Stimulated activated CD8-positive, alpha-beta memory T cell treated with anti-CD3 and anti-CD28 coated beads, Interleukin-15, amount 100 ng/mL, for 4 hours (primary cell): ENCODE measurements at places on chromosomes 1 and 21.

- DNase-seq = no peak
Observed at GRCh38 chr1:113201560-113201959, 128.6 kb downstream of the LRIG2 start.

DNA sequence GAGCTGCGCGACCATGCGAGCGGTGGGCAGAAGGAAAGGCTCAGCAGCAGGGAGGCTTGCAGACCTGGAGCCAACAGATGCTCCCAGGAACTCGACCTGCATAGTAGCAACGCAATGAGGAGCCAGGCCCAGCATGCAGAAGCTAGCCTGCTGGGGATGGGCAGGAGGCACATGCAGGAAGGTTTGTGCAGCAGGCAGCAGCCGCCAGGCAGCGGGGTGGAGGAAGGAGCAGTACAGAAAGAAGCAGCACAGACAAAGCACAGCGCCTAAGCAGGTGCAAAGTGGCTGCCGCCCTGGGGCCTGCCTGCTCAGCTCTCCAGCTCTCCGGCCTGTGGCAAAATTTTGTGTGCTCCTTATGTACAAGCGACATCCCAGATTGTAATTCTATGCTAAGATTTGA, 213.5 kb upstream of the MAP1LC3C start:
- no peak for DNase-seq

GRCh38 chr1:226995365-226996332, 55.6 kb downstream of the COQ8A start:
- no peak for DNase-seq

DNA sequence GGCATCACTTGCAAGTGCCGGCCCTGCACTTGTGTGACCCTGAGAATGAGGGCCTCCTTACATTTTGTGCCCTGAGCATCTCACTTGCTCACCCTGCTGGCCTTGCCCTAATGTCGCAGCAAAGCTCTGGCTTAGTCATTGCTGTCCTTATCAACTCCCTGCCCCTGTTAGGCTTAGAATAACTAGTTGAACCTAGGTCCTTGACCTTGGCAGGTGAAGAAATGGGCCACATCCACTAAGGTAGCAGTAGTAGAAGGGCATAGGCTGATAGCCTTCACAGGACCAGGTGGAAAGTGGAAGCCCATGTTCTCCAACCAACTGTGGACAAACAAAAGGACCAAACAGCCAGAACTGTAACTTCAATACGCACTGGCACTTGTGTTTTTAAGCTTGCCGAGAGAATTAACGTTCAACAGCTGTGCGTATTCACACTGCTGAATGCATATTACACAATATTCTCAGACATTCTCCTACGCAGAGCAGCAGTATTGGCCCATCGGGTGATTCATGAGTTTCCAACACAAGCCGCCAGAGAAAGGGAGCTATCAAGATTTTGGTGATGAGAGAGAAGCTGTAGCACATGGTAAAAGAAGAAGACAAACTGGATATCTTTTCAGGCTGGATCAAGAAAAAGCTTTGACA, 27.7 kb upstream of the PTGFRN start:
- no peak for DNase-seq

GRCh38 chr1:33445108-33445507, 14.2 kb upstream of the PHC2 start:
- DNase-seq = no peak

DNA sequence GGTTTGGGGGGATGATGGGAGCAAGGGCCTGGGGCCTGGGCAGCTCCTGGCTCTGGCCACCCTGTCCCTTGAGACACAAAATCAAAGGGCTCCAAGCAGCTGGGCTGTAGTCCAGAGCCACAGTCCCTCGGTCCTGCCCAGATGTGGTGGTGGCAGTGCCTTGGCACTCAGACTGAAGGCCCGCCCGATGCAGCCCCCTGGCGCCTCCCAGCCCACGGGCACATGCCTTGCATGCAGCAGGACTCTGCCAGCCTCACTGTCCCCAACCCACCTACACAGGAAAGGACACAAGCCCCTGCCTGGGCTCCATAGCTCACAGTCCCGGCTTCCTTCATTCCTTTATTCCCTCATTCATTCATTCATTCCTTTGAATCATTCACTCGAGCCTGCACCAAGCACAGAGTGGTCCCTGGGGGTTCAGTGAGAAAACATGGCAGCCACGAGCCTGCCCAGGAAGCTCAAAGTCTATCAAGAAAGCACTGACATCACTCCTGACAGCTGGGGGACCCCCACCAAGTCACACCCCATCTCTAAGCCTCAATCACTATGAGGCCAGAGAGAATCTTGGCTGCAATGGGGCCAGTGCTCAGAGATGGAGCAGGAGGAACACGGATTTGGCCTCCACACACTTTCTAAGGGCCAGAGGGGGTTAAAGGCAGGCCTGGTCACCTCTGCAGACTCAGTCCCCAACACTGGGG, 5.8 kb downstream of the SDC3 start:
- DNase-seq = no peak

DNA sequence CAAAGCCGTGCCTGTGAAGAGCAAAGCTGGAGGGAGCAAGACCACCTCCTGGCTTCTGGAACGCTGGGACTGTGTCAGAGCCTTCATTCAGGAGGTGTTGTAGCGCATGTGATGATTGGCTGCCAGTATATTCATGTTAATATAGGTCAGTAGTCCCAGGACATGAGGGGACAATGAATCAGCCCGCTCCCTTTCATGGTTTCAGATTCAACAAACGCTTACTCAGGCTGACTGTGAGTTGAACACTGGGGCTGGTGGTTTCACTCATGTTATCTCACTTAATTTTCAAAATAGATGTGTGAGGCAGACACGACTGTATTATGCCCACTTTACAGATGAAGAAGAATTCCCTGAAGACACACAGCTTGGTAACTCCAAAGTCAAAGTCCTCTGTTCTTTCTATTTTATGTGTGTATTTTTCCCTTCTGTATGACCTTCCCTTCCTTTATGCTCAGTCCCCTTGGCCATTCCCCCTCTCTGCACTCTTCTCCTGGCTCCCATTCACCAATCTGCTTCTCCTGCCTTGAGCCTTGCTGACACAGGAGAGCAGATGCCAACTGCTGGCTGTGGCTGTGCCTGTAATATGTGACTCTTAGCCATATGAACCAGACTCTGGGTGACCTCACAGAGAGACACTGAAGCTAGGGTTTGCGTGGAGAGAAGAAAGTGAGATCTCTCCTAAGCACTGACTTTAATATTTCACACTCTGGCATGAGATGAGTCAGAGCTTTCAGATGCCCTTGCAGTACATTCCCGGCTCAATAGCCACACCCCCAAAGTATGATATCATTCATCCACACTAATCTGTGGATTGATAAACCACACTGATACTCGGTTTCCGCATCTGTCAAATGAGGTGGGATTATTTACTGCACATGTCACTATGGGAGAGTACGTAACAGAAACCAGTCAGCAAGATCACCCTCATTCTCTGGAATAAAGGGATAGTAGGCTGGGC, 31.4 kb upstream of the KIRREL1 start:
- no peak for DNase-seq

DNA sequence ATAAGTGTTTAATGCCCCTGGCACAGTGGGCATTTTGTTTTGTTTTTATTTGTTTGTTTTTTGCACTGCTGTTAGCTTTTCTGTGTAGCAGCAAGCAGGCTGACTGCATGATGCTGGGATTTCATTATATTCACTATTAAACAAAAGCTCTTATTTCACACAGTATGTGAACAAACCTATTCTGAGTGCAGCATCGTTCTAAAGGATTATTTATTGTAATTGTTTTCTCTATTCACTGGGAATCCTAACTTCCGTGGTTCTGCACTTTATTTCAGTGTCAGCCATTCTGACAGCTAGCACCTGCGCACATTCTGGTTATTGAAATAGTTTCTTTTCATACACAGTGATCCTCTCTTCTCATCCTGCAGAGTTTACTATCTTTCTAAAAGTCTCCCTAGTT, 595.0 kb downstream of the NEGR1 start:
- DNase-seq = no peak

GRCh38 chr1:34843392-34844251, 15.9 kb downstream of the SMIM12 start:
- no peak for DNase-seq

- DNase-seq = no peak
Observed at GRCh38 chr1:110477445-110477957, 26.6 kb downstream of the PROK1 start.

DNA sequence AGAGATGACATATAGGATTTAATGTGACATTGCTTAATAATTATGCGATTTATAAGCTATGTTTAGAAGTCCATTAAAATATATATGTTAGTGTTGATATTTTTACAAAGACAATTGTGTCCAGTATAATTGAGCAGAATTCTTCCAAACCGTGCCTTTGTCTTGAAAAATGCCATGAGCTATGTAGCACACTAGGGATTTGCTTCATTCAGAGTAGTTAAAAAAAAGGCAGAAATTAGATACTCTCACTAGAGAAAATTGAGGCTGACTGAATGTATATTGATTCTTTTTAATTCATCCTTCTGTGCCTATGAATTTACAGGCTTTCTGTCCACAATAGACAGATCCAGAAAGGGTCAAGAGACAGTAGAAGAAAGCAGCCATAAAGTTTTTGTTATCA, 429.0 kb downstream of the NEGR1 start:
- DNase-seq = no peak

DNA sequence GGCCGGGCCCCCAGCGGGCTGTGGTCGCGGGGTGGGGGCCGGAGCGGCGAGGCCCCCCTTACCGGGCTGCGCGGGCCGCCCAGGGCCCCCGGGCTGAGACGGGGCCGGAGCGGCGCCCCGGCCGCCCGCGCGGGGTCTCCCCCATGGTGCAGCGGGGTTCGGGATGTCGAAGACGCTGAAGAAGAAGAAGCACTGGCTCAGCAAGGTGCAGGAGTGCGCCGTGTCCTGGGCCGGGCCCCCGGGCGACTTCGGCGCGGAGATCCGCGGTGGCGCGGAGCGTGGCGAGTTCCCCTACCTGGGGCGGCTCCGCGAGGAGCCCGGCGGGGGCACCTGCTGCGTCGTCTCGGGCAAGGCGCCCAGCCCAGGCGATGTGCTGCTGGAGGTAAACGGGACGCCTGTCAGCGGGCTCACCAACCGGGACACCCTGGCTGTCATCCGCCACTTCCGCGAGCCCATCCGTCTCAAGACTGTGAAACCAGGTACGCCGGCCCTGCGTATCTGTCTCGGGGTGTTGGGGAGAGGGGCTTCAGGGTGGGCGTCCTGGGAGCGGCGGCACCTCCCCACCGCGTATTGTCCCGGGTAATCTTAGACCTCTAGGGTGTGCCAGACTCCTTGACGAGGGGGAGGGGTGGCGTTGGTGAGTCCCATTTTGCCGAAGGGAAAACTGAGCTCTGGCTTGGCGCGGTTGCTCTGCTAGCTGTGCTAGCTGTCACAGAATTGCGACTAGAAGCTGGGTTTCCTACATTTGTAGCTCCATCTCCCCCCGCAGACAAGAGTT, 745 bp downstream of the MAGI3 start:
- DNase-seq = no peak

- DNase-seq = no peak
Observed at GRCh38 chr1:67948151-67949080, 102.0 kb downstream of the DIRAS3 start.

DNA sequence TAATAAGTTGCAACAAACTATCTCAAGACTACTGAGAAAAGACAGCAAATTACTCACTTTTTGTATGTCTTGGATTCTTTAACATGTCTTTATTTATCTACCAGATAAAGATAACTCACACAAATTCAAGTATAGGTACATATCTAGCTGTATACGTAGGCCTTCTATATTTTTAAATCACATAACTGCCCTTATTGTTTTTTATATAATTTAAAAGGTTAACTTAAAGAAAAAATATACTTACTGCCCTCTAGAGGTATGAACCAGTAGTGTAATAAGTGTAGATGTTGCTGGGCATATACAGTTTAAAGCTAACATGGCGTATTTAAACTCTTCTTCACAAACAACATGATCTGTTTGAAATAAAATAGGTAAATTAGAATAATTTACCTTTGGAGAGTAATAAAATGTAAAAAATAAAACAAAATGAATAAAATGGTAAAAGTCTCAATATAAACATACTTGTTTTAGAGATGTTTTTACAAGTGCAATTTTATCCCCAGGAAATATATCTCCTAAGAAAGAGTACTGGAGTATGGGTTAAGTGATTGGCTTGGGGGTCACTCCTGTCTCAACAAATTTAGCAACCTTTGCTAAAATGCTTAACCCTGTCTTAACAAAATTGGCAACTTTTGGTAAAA, 235.2 kb downstream of the KCNT2 start:
- no peak for DNase-seq

DNA sequence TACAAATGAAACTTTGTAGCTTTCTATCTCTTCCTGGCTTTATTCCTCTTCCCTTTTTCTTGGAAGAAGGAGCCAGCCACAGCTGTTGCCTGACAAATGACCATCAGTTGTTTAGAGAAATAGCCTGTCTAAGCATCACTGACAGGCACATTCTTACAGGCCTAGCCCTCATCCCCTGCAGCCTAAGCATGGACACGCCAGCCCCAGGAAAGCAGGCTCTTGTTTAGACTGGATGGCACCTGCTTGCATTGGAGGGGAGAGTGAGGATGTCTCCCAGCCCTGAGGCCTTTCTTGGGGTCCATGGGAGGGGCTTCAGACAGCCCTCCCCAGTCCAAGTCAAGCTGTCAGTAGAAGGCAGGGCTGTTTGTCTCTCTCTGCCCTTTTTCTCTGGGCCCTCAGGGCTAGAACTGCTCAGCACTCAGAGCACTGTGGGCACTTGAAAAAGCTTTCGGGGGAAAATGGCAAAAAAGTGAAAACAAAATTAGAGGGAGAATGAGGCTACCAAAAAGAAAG, 282.5 kb upstream of the PLXNA2 start:
- no peak for DNase-seq

DNA sequence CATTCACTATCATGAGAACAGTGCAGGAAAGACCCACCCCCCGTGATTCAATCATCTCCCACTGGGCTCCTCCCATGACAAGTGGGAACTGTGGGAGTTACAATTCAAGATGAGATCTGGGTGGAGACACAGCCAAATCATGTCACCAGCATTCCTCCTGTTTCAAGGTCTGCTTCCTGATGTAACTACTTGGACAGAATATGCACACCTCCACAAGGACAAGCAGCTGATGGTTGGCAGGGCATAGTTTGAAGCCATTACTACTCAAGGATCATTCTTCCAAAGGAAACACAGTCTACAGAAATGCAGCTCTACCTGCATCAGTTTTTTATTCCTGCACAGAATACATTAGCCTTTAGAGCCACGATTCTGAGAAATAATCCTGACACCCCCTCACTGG, 28.5 kb upstream of the RNF2 start:
- no peak for DNase-seq

GRCh38 chr1:37267111-37267835, 207.1 kb upstream of the ZC3H12A start:
- DNase-seq = no peak

DNA sequence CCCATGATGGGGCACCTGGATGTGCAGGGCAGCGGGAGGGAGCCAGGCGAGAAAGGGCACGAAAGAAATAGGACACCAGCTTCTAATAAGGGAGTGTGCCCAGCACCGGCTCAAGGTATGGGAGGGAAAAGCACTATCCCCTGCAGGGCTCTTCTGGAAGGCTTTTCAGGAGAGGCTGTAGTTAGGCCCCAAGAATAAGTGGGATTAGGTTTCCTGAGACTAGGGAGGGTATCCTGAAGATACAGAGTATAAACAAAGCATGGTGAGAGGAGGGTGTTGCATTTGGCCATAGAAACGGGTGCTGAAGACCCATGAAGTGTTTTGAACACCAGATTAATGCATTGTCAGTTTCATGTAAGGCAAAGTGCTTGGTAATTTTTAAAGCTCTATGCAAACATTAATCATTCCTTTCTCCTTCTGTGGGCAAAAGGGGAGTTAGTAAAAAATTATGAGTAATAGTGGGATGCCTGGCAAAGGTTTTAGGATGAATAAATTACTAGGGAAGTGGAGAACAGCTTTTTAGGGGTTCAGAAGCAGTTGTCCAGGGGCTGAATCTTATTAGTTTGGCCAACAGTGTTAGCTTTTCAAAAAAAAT, 74.0 kb downstream of the SYT6 start:
- DNase-seq = no peak
